ENCODE measurements at places on chromosomes 7 and 10. TPM values are rescaled to one million over a fixed set of nuclear protein-coding genes. Genes with fewer than 3 reads are reported as not detected.

The LIPF gene
- not detected for total RNA-seq

The STK31 gene
- total RNA-seq: 0.24 TPM

GRCh38 chr10:29757551-29758297 lies 123.0 kb upstream of the SVIL start:
- DNase-seq: no peak

DNA sequence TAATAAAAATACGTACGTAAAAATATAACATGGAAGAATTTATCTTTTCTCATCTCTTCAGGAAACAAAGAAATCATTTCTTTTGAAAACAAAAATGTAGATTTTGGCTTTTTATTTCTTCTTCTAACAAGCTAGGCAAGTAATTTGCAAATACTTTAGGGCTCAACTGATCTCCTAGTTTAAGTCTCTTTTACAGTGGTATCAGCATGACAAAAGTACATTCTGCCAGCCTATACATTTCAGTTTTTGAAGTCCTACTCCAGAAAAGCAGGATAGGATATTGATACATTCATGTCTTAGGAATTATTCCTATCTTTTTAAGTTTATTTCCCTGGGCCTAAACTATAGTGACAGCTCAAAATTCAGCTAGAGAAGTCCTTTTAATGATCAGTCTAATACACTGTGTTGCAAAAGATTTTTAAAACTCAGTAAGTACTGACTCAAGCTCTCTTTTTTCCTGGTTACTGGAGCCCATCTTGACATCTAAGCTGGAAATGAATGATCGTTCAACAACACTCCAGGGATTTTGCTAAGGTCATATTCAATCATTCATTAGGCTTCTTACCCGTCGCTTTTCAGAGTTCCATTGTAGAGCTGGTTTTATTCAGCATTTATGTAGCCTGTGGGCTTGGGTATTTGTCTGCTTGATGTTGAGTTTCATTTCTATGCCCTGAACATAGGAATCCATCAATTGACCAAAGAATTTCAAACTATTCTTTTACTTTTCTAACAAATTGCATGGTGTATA lies 12.2 kb upstream of the FAM53B start:
- DNase-seq: no peak

DNA sequence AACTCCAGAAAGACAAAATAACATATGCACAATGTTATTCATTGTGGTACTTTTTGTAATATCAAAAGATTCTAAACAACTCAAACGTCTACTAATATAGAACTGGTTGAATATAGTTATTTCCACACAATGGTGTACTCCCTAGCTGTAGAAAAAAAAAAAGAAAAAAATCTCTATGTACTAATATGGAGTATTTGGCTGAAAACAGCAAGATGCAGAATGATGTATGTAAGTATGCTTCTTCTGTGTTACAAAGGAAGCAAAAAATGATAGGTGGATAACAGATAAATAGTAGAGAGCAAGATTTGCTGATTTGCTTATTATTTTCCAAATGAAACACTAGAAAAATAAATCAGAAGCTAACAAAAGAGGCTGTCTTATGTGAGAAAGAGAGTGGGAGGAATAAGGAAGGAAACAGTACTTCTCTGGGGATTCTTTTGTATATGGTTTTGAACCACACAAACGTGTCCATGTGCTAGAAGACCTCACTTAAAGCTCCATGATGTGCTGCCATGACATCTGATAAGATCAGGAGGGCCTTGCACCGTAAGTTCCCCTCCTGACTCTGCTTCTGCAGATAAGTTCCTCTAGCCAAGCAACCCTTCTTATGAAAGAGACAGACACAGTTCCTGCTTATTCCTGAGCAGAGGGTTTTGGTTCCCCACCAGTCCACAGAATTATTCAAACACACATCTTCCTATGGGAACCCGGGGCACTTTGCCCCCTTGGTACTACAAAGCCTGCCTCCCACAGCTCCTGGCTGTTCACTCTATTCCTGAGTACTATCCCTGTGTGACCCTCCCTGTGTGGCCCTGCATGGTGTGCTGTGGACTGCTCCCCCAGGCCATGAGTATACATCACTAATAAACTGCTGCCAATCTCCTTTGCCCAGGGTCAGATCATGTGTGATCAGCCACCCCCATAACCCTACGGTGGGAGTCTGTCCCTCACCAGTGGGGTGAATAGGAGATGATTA lies 159.1 kb downstream of the CCDC71L start:
- no peak for DNase-seq

- no peak for DNase-seq
Measured at GRCh38 chr7:90593205-90593604, 2.9 kb upstream of the CDK14 start.

- no peak for DNase-seq
Measured at GRCh38 chr10:91287276-91287675, 66.8 kb downstream of the PCGF5 start.

GRCh38 chr7:84529480-84530205 lies 335.1 kb upstream of the SEMA3A start:
- DNase-seq: no peak
